ENCODE measurements at places on chromosomes 1 and 21.

GRCh38 chr1:87938631-87939030 is 610.0 kb downstream of the LMO4 start:
- no peak for DNase-seq

DNA sequence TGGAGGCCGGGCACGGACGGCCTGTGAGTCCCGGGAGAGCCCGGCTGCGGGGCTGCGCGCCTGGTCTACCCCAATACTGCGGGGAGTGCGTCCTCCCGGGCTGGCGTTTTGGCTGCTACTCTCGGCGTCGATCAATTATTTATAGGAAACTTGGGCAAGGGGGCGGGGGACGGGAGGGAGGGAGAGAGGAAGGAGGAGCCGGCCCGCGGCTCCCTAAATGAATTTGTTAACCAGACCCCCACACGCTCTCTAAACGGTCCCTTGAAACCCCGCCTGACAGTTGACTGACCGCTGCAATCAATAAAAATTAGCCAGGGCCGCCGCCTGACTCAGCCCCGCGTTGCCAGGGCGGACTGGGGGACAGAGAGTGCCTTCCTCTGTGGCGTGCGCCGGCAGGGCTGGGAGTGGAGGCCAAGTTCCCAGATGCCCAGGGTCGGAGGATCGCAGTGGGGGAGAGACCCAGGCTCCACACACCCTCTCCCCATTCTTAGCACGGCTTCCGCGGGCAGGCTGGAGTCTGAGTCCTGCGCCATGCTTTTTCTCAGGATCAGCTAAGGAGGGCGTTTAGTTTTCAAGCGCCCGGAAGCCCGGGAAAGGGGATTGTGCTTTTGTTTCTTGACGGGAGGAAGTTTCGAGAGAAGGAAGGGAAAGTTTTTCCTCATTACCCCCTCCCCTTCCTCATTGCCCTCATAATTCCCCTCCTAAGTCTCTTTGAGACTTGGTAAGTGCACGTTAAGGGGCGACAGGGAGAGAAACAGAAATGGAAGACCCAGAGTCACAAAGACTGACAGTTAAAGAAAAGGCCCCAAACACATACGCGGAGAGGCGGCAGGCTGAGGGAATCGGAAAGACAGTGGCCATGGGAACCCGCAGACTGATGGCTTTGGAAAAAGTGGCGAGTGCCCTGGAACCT is 6.2 kb downstream of the PAX7 start:
- DNase-seq: no peak

DNA sequence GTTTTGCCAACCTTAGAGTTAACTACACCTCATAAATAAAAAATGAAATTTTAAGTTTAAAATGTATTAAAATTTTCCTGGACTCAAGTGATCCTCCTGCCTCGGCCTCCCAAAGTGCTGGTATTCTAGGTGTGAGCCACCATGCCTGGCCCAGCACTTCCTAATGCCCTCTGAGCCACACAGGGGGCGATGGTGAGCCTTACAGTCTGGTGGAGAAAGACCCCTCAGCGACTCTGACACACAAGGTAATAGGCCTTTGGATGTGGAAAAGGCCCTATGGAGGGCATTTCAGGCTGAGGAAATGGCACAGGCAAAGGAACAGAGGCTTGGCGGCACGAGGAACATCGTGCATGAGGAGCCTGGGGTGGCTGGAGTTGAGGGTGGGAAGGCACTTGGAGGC is 6.7 kb downstream of the CITED4 start:
- no peak for DNase-seq

DNA sequence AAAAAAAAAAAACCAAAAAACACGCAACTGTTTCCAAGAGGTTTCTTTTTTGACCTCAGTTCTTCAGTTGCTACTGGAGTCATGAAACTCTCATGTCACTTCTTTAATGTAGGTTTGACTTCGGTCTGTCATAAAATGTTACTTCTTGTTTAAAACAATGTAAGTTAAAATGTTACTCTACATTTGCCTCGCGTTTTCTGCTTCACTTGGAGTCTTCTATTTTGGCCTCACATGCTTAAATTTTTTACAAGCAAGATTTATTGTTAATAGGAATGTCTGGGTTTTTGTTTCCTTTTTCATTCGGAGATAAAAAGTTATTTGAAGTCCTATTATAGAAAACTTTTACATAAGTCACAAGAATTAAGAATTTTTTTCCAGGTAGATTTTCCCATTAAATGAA is 880.2 kb downstream of the LTN1 start:
- no peak for DNase-seq

GRCh38 chr1:218207194-218207593 is 77.9 kb upstream of the RRP15 start:
- DNase-seq: no peak

- no peak for DNase-seq
Observed at GRCh38 chr1:157994704-157995582, 1.5 kb downstream of the KIRREL1 start.

DNA sequence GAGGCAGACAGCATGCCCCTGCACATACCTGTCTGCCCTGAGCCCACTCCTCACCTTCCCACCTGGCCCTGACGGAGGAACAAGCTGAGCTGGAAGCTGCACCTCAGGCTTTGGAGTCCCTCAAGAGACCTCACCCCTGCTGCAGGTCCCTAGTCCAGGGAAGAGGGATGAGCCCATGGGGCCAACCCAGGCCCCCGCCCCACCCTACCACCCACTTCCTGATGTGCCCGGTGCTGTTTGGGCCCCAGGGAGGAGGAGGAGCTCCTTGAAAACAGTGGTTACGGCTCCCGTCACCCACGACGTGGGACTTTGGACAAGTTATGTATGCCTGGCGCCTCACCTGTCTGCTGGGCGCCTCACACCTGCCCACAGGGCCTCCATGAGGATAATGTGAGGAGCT is 250.2 kb downstream of the NPHP4 start:
- no peak for DNase-seq

DNA sequence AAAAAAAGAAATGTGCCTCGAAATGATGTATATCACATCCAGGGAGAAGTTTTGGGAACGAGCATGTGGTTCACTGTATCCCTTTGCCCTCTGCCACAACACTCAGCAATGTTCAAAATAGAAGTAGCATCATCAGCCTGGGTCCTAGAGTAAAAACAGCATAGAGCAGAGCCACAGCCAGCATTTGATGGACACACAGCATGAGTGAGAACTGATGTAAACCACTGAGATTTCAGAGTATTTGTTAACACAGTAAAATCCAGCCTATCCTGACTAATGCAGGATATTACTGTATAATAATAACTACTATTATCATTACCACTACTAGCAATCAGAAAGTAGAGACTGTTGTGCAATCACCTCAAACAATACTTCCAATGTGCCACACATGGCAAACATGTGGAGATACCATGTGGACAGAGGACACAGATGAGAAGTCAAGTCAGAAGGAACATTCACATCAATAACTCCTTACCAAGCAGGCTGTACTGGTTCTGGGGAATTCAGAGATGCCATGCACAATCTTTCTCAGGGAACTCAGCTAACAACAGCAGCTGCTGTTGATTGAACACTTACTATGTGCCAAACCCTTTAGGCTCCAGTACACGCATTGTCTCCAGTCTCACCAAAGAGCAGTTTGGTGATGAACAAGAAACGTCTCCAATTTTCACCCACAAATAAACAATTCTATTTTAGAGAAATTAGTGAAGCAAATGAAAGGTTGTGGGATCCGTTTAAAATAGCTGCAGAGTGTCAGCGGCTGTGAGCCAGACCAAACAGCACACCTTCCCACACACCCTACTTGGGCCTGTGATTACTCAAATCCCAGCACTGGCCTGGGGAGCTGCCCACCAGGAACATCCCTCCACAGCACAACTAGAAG is 16.6 kb upstream of the GFI1 start:
- no peak for DNase-seq

- no peak for DNase-seq
Observed at GRCh38 chr1:201989354-201990128, 7.1 kb downstream of the RNPEP start.

- DNase-seq: no peak
Observed at GRCh38 chr1:43197343-43198127, 25.4 kb downstream of the CFAP57 start.

GRCh38 chr21:15592271-15592860 is 137.4 kb upstream of the USP25 start:
- no peak for DNase-seq

DNA sequence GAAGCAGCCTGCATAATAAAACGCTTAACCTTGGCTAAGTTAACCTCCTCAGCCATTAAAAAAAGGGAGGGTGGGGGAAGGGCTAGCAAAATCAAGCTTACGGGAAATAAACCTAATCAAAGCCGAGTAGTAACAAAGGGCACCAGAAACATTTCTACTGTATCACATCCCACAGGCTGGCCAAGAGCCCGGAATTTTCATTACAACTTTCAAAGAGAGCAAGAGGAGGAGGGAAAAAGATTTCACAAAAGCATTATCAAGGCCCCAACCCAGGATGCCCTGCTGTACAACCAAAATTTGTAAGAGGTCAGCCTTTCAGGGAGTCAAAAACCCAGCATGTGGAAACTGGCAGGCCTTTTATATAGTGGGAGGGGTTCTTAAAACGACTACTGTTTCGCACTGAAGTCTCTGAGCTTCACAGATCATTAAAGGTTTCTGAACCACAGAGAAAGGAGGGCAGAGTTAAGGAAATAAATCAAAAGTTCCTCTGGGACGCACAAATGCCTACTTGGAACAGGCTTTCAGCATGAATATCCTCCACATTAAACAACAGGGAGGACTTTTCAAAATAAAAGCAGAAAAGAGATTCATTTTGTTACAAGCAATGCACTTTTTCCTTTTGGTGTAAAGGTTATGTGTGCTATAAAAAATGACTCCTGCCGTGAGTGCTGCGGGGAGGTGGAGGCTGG is 90.4 kb downstream of the SLC45A1 start:
- no peak for DNase-seq

DNA sequence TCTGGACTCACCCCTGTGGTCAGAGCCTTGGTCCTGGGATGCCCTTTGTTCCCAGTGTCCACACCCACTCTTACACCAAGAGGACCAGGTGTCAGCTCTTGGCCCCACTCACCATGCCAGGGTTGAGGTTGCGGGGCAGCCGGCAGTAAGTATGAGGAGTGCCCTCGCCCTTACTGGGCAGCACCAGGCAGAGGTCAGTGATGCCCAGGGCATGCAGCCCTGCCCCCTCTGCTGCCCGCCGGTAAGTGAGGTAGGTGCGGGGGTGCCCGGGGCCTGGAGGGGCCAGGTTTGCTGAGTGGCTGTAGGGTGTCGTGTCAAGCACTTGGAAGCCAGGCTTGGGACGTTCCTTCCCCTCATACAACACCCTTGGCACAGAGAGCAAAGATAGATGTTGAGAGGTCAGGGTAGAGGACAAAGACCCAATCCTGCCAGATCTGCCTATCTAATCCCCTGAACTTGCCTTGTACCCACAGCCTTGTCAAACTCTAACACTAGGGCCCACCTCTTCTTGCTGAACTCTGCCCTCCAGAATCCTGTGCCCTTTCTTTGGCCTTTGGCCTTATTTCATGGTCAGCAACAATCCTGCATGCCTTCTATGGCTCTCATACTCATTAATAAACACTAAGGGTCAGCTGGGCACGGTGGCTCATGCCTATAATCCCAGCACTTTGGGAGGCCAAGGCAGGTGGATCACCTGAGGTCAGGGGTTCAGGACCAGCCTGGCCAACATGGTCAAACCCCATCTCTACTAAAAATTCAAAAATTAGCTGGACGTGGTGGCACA is 3.6 kb downstream of the DENND4B start:
- DNase-seq: no peak

DNA sequence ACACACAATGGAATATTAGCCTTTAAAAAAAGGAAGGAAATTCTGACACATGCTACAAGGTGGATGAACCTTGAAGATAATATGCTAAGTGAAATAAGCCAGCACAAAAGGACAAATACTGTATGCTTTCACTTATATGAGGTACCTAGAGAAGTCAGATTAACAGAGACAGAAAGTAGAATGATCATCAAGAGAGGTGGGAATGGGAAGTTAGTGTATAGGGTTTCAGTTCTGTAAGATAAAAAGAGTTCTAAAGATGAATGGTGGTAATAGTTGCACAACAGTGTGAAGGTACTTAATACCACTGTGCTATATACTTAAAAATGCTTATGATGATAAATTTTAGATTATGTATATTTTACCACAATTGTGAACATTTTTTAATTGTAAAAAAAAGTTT is 7.2 kb downstream of the RPAP2 start:
- DNase-seq: no peak

DNA sequence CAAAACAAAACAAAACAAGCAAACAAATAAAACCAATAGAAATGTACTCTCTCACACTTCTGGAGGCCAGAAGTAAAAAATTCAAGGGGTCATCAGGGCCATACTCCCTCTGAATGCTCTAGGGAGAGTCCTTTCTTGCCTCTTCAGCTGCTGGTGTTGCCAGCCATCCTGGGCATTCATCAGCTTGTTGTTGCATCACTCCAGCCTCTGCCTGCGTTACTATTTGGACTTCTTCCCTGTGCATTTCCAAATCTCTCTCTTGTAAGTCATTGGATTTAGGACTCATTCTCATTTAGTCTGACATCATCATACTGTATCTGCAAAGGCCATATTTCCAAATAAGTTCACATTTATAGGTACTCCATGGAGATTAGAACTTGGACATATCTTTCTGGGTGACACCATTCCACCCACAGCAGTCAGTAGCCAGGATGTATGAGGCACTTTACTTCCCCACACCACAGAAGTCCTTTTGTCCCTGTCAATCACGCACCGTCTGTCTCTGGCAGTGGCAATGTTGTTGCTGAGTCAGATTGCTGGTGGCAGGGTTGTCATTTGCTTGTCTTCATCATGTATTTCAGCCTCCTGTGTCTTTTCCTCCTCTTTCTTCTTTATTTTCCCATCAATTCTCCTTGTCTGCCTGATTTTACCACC is 151.0 kb upstream of the KCNJ6 start:
- DNase-seq: no peak

DNA sequence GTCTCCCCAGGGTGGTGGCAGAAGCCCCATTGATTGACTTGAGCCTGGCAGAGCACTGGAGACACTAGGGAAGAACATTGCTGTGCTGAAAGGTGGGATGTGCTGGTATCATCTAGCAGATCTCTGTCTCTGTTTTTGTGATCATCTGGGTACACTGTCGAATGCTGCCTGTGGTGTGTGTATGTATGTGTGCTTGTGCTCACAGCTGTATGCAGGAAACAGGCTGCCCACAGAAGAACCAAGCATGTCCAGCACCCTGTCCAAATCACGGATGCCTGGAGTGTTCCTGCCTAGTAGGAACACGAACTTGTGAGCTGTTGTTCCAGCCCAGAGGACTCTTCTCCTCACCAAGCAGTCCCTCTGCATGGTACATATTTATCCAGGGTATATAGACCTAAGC is 1.5 kb downstream of the BRINP2 start:
- DNase-seq: no peak

All from NCI-H2081 treated with DMSO at 0.1 percent for 48 hours (cell line).